Thymus (tissue), 14 donors: ENCODE measurements at places on chromosomes 6 and 20. TPM values are rescaled to one million over a fixed set of nuclear protein-coding genes. Genes with fewer than 3 reads are reported as not detected.

Gene C20orf96
- polyA plus RNA-seq, result 4.3 TPM

Gene CCM2L
- polyA plus RNA-seq, result 3.3 TPM

GRCh38 chr6:170086639-170087420 lies 204.0 kb downstream of the DLL1 start:
- no peak for DNase-seq

DNA sequence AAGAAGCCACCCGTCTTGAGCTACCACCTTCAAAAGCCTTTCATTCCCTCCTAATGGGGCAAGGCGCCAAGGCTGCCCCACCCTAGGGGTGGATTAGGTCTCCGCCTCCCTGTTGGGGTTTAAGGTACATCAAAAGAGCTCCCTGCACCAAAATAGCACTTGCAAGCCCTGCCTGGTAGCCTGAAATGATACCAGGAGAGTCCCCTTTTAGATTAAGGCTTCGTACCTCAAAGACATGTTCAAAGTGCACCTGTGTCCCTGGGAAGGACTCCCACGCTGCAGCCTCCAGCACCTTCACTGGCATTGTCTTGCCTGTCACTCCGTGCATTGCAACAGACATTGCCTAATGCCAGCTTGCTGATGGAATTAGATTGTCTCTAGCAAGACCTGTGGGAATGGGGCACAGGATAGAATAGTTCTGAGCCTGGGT lies 15.7 kb upstream of the CDKN1A start:
- no peak for DNase-seq

- no peak for DNase-seq
These were observed 1.5 kb downstream of the EPM2A start for GRCh38 chr6:145733810-145734209.

DNA sequence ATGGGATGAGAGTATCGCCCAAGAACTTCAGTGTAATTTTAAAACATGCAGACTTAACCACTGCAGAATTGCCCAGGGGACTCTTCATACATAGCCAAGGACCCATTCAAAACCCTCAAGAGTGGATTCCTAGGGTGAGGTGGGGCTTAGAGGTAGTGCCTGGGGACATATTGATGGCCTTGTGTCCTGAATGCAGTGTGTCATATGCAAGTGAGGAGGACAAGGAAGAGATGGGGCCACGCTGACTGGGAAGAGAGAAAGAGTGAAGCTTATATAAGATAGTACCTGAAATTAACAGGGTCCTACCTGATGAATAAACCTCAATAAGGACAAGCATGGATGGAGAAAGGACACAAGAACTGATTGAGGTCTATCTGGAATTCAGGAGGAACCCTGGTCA lies 13.9 kb downstream of the MYL9 start:
- DNase-seq, result no peak

DNA sequence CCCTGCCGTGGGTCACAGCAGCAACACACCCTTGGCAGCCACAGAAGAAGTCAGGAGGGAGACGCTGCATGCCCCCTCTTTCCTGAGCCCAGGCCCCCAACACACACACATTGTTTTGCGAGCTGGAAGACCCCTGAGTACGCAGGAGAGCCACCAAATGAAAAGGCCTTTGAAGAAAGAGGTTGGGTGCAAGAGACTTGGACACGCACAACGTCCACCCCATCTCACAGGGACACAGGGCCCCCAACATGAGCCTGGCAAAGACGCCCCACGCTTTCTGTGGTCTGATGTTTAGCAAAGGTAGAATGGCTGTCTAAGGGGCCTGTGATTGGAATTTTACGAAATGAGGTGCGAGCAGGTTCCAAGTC lies 185.0 kb downstream of the TTLL2 start:
- no peak for DNase-seq

GRCh38 chr6:116443105-116443504 lies 18.1 kb upstream of the CALHM6 start:
- DNase-seq, result no peak
